Fibroblast of skin of abdomen (primary cell): ENCODE measurements at places on chromosomes 3 and 15.

DNA sequence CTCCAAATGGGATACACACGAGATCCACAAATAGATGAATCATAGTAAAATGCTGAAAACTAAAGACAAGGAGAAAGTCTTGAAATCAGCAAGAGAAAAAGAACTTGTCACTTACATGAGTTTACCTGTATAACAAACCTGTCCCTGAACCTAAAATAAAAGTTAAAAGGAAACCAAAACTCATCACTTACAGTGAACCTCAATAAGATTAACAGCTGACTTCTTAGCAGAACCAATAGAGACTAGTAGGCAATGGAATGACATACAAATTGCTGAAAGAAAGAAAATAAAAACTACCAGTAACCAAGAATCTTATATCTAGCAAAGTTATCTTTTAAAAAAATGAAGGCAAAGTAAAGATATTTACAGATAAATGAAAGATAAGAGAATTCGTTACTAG lies 27.4 kb downstream of the SEC22A start:
- no peak for DNase-seq

GRCh38 chr3:118842147-118842863 lies 192.3 kb downstream of the IGSF11 start:
- no peak for DNase-seq

- DNase-seq, result no peak
Observed at GRCh38 chr3:68817243-68817642, 115.1 kb downstream of the TAFA4 start.

DNA sequence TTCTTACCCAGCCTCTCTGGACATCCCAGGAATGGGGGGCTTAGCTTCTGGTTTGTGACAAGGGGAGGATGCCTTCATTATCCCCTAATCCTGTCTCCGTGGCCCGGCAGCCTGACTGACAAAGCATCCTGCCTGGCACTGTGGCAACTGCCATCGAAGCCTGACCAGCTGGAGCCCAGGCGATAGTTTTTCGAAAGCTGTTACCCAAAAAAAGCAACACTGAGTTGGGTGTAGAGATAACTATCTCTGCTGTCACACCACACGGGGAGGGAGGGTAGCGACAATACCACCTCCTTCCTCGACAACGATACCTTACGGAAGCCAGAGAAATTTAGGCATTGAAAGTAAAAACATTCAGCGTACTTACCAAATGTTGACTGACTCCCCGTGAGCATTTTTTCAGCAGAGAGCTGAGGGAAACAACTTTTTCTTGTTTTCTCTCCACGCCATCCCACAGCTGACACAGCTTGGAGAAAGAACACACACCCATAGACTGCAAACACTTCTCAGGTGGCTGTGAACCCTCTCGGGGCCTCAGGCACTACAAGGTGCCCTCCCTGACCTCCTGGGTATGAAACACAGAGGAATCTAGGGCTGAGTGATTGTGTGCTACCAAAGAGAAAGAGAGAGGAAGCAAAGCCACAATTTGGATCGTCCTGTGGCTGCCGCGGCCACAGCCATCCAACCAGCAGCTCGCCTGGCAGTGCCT lies 361.9 kb upstream of the ICE2 start:
- DNase-seq, result no peak

GRCh38 chr15:95609096-95609495 lies 721.4 kb upstream of the NR2F2 start:
- DNase-seq, result peak; percentile 12

DNA sequence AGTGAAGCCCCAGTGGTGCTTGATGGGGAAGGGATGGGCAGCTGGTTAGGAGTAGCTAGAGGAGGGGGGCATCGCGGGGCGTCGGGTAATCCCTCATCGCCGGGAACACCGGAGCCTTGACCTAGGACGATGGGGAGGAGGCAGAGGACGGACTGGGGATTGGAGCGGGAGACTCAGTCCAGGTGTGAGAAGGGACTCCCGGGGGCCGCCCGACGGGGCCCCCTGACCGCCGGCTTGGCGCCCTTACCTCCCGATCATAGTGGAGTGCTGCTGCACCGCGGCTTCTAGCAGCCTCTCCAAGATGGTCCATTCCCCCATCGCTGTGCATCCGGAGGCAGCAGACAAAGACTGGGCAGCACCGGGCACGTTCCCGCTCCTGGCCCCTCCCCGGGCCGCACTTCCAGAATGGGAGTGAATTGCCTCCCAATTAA lies 612 bp downstream of the GJD2 start:
- no peak for DNase-seq

- no peak for DNase-seq
Observed at GRCh38 chr15:77410701-77411618, 8.9 kb downstream of the PEAK1 start.

GRCh38 chr3:138051947-138052802 lies 42.2 kb downstream of the CLDN18 start:
- peak; percentile 48 for DNase-seq

DNA sequence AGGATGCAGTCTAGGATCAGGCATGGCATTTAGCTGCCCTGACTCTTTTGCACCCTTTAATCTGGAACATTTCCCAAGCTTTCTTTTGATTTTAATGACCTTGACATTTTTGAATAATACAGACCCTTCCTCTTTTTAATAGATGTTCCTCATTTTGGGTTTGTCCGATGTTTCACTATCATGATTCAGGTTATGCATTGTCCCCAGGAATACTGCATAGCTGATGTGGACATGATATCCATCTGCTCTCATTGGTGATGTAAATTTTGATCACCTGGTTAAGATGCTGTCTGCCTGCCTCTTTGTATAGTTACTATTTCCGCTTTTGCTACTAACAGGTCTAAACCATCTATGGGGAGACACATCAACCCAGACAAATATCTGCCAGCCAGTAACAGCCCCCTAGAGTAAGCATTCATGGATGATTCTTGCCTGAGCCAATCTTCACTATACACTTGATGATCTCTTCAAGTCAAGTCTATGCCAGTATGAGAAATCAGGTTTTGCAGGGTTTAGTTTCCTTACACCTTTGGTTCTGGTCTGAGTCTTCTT lies 50.6 kb upstream of the ULK4 start:
- no peak for DNase-seq

GRCh38 chr3:134600206-134600605 lies 50.6 kb downstream of the KY start:
- DNase-seq, result peak; percentile 8

- peak; percentile 83 for DNase-seq
Observed at GRCh38 chr3:178084938-178085816, 451.1 kb upstream of the KCNMB2 start.

DNA sequence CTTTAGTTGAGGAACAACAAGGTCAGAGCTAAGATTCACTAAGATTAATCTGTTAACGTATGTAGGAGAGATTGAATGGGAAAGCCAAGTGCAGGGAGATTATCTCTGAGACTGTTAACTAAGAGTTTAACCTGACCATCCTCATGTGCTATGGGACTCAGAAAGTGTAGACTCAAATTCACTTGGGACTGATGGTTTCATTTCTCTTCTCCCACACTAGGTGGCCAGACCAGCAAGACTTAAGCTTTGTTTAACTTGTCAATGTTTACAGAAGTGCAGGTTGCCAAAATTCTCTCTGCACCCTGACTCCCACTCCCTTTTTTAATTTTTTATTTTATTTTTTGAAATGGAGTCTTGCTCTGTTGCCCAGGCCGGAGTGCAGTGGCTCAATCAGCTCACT lies 6.3 kb upstream of the HEXA start:
- no peak for DNase-seq

- DNase-seq, result peak; percentile 61
Observed at GRCh38 chr15:80474224-80475215, 70.3 kb downstream of the ARNT2 start.

DNA sequence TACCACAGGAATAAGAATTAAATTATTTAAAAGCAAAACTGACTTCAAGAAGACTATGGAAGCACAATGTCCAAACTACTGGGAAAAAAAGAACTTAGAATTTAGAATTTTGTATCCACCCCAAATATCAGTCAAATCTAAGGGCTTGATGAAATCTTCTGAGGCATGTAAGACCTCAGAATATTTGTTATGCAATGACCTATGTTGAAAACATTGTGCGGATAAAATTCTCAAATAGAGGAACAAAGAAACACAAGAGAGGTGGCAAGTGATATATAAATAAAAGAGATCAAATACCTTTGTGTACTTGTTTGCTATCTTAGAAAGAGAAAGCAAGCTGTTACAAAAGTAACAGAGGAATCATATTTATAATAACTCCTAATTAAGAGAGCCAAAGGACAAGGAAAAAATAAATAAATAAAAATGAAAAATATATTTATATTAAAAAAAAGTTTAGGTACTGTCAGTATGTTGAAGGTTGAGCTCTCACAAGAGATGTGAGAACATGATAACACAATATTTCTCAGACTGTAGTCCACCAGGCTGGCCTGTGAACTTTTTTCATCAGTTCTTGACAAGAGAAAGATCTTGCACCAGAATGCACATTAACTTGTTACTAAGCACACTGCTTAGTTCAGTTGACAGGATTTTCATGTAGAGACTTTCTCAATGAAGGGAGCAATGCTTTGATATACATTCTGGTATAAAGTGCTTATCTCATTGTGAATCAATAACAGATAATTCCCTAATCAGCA lies 50.0 kb downstream of the CPA3 start:
- DNase-seq, result no peak

DNA sequence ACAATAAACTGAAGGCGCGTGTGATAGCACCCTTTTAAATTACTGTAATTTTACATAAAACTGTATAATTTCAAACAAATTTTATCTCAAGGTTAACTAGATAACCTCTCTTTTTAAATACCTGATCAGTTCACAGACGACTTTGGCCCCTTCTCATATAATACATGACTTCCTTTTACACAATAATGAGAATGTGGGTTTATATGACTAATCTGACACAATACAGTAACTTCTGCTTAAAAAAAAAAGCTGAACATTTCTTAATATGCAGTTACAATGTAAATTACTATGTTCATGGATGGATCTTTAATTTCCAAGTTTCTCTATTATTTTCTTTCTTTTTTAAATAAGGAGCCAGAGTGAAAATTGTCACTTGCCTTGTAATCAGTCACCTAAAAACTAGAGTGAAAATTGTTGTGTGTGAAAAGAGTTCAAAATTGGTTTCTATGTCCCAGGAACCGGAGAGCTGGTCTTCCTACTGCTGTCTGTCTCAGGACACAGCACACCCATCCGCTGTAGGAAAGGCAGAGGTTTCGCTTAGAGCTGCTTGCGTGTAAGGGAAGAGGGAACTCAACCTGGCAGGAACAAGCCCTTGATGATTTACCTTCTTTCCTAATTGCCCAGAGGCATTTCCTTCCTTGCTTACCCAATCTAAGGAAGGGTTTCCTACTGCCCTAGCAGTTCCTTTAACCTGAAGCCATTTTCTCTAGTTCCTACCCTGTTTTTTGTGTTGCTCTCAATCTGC lies 33.3 kb downstream of the PLD1 start:
- DNase-seq, result no peak

- no peak for DNase-seq
Observed at GRCh38 chr3:40690749-40691451, 166.1 kb downstream of the ZNF621 start.

DNA sequence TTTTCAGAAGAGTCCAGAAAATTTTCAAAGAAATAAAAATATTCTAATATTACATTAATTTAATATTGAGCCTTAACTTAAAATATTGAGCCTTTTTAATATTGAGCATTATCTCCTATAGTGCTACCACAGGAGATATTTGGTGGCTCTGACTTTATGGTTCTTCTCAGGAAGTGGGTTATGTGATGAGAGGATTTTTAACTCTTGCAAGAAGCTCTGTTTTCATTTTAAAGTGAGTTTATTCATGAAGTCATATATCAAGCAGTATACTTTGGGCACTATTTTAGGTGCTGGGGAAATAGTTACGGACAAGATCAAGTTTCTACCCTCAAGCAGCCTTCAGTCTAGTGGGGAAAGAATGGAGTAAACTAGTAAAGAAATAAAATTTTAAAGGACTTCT lies 13.4 kb upstream of the MBNL1 start:
- no peak for DNase-seq

- DNase-seq, result no peak
Observed at GRCh38 chr3:14664170-14664569, 10.8 kb upstream of the C3orf20 start.

DNA sequence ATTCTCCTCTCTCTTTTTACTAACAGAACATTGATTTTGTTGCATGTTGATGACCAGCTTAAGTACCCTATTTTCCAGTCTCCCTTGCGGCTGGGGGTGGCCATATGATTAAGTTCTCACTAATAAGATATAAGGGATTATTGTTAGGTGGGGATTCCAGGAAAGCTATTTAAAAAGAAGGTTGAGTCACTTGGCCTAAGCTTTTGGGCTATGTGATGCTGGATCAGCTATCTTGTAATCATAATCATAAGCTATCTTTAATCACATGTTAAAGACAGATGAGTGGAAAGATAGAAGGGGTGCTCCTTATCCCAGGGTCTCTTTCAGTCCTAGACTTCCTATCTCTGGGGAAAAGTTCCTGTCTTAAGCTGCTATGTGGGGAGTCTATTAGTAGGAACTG lies 59.9 kb downstream of the CGNL1 start:
- DNase-seq, result no peak

GRCh38 chr3:175826759-175827158 lies 967.6 kb downstream of the NAALADL2 start:
- no peak for DNase-seq

- DNase-seq, result no peak
Observed at GRCh38 chr3:126773783-126774182, 69.7 kb downstream of the CHCHD6 start.

- DNase-seq, result no peak
Observed at GRCh38 chr3:139940622-139941021, 5.6 kb downstream of the CLSTN2 start.

DNA sequence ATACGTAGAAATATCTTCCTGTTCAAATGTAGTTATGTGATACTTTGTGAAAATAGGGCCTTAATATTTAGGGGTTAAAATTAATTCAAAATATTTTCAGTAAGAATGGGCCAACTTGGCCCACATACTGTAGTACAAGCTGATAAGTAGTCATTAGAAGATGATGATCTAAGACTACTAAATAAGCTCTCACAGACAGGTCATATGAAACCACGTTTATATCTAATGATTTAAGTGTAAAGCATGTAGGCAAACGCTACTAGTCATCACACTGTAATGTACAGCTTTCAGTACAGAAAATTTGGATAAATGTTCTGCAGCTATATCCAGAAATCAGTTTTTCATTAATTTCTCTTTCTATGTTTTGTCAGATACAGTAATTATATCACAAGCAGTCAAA lies 228.6 kb downstream of the UBE2E2 start:
- DNase-seq, result peak; percentile 57

DNA sequence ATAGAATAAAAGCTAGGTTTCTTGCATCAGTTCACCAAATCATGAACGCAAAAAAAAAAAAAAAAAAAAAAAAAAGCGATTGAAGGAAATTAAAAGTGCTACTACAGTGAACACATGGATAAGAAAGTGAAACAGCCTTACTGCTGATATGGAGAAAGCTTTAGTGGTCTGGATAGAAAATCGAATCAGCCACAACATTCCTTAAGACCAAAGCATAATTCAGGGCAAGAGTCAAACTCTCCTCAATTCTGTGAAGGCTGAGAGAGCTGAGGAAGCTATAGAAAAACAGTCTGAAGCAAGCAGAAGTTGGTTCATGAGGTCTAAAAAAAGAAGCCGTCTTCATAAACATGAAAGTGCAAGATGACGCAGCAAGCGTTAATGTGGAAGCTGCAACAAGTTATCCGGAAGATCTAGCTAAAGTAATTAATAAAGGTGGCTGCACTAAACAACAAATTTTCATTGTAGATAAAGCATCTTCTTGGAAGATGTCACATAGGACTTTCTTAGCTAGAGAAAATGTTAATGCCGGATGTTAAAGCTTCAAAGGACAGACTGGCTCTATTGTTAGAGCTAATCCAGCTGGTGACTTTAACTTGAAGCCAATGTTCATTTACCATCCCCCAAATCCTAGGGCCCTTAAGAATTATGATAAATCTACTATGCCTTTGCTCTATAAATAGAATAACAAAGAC lies 19.2 kb downstream of the P3H2 start:
- DNase-seq, result peak; percentile 80

GRCh38 chr3:105360003-105360402 lies 6.7 kb upstream of the ALCAM start:
- DNase-seq, result peak; percentile 51
